ENCODE measurements at places on chromosomes 12 and 14.

- DNase-seq = no peak
Measured at GRCh38 chr14:77102154-77102553, 4.1 kb downstream of the CIPC start.

DNA sequence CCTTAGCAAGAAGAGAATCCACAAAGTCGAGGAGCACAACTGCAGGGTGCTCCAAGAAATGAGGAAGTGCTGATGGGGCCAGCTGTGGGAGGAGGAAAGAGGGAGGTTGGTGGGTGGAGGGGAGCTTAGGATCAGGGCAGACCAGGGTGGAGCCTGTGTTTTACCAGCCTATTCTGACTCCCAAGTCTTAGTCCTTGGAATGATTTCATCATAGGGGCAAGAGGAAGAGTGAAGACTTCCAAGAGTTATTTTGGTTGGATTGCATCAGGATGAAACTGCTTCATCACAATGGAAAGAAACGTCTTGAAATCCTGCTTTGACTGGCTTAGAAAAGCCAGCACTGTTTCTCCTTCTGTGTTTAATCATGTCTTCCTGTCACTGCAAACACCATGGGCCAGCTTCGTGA is 194.0 kb downstream of the DPF3 start:
- no peak for DNase-seq

DNA sequence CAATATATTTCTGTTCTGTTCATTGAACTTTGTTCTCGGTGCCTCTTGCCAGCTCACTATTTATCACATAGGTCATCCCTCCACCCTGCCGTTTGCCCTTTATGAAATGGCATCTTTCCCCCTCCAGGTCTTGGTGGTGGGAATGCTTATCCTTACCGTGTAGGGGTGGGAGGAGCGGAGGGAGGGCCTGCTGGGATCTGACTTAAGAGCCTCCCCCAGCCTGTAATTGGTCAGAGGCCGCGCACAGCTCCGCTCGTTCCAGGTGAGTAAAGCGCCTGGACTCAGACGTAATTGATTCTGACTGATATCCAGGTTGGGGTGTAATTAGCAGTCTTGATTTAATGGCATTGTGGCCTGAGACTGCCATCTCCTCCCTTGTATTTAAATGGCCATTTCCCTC is 185.3 kb downstream of the TSPAN9 start:
- DNase-seq = no peak

GRCh38 chr12:105961821-105962671 is 176.7 kb downstream of the NUAK1 start:
- DNase-seq = no peak

DNA sequence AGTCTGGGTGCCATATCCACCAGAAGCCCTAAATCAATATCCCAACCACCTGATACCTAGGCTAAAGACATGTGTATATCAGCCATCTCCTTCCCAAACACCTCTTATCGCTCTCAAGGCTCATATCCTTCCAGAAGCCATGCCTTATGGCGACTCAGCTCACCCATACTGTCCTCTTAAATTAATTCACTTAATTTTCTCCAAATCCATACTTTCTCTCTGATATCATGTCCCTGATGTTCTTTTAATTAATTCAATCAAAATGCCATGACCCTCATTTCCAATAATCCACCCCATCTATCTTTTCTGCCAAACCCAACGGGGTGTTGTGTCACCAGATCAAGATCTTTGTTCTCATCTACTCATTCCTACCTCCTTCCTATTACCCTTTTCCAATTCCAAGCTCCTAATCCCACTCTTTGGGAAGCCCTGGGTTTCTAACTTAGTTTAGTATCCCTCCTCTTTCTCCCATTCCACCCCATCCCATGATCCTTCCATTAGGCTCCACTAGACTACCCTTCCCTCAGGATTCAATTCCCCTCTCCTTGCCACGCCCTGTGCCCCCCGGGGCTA is 723 bp downstream of the ATF7 start:
- no peak for DNase-seq

- no peak for DNase-seq
Measured at GRCh38 chr12:78088391-78088832, 257.7 kb downstream of the NAV3 start.

- no peak for DNase-seq
Measured at GRCh38 chr12:108802101-108802961, 55.1 kb downstream of the SSH1 start.
